ENCODE measurements at places on chromosomes 1 and 21. TPM values are rescaled to one million over a fixed set of nuclear protein-coding genes. Genes with fewer than 3 reads are reported as not detected.

Gene SH3D21
- 2.0 TPM for total RNA-seq

Gene SLC19A1
- total RNA-seq, result 2.8 TPM

Gene AIRE
- not detected for total RNA-seq

Gene OBSCN
- total RNA-seq, result 15.3 TPM

Gene TPRG1L
- total RNA-seq, result 55.3 TPM

Gene FCRLA
- total RNA-seq, result not detected

Gene GREM2
- 2.7 TPM for total RNA-seq

Gene KCNA3
- 0.80 TPM for total RNA-seq

GRCh38 chr21:45067462-45068285 is 6.7 kb upstream of the ADARB1 start:
- no peak for DNase-seq
- no peaks in the 10 kb centered on the region for H3K27me3 ChIP-seq
- H3K36me3 ChIP-seq, result no peaks in the 10 kb centered on the region
- H3K4me1 ChIP-seq, result peaks cover 24% of the 10 kb centered on the region

GRCh38 chr1:182754543-182755314 is 34.8 kb upstream of the NPL start:
- H3K4me1 ChIP-seq, result no peaks in the 10 kb centered on the region
- no peaks in the 10 kb centered on the region for H3K27me3 ChIP-seq
- DNase-seq, result no peak
- no peak overlapping the region for H3K4me3 ChIP-seq

GRCh38 chr1:33500547-33500946 is 28.1 kb downstream of the ZSCAN20 start:
- no peaks in the 10 kb centered on the region for H3K4me1 ChIP-seq
- H3K36me3 ChIP-seq, result peaks cover 11% of the 10 kb centered on the region
- no peak for DNase-seq
- H3K27ac ChIP-seq, result no peak overlapping the region
- H3K27me3 ChIP-seq, result no peaks in the 10 kb centered on the region
- no peak overlapping the region for H3K4me3 ChIP-seq

- DNase-seq, result no peak
- no peak overlapping the region for H3K4me3 ChIP-seq
- H3K27me3 ChIP-seq, result peaks cover 15% of the 10 kb centered on the region
- H3K27ac ChIP-seq, result no peak overlapping the region
- no peaks in the 10 kb centered on the region for H3K36me3 ChIP-seq
- H3K4me1 ChIP-seq, result peaks cover 8% of the 10 kb centered on the region
Observed at GRCh38 chr1:27931759-27932158, 3.0 kb upstream of the SMPDL3B start.

DNA sequence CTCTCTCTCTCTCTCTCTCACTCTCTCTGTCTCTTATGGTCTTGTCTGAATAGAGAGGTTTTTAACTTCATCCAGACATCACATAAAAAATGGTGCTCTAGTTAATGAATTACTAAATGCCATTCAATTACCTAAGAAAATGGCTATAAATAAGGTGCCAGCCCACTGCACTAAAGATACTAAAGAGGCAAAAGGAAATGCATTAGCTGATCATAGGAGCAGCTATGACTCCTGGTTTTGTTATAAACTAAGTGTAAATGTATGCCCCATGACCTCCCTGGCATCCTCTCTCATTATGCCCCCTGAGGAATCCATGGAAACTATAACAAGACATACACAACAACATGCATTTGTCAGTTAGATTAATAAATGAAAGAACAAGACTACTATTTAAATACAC is 57.5 kb upstream of the PDC start:
- no peaks in the 10 kb centered on the region for H3K27me3 ChIP-seq
- H3K4me1 ChIP-seq, result no peaks in the 10 kb centered on the region
- DNase-seq, result no peak
- no peaks in the 10 kb centered on the region for H3K36me3 ChIP-seq

DNA sequence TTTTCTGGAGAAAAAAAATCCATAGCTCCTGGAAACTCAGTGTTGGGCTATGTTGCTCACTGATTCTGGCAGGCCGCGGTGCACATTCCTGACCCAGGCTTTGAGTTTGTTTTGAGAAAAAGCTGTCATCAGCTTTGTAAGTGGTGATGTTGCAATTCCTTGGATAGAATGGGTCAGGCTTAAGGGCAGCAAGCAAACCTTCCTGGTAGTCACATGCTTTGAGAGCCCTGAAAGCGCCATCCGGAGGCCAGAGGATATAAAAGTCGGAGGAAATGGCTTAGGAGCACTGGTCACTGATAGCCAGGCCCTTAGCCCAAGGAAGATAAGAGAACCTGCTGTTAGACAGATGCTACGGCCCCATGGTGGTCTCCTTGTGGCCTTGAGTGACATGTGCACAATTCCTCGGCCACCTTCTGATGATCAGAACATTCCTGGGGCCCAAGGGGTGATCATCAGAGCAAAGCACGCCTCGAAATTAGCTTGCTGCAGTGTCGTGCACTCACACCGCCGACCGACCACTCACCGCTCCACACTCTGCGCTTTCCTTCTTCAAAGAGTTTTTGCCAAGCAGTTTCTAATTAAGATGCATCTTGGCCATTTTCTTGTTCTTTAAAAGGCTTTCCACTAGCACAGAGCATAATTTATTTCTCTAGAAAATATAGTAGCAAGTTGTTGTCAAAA is 78.6 kb downstream of the MAN1C1 start:
- DNase-seq, result peak; percentile 95
- no peaks in the 10 kb centered on the region for H3K27me3 ChIP-seq
- H3K4me1 ChIP-seq, result peaks cover 72% of the 10 kb centered on the region
- H3K36me3 ChIP-seq, result no peaks in the 10 kb centered on the region
- H3K27ac ChIP-seq, result peak overlapping the region; percentile 90

GRCh38 chr1:175174309-175175102 is 18.1 kb downstream of the KIAA0040 start:
- H3K27ac ChIP-seq, result no peak overlapping the region
- H3K27me3 ChIP-seq, result no peaks in the 10 kb centered on the region
- peaks cover 23% of the 10 kb centered on the region for H3K4me1 ChIP-seq
- no peak overlapping the region for H3K4me3 ChIP-seq

GRCh38 chr1:185681034-185681633 is 53.1 kb upstream of the HMCN1 start:
- no peaks in the 10 kb centered on the region for H3K4me1 ChIP-seq
- no peaks in the 10 kb centered on the region for H3K36me3 ChIP-seq
- H3K27ac ChIP-seq, result no peak overlapping the region
- no peak for DNase-seq

- H3K4me1 ChIP-seq, result no peaks in the 10 kb centered on the region
- H3K27ac ChIP-seq, result no peak overlapping the region
- H3K27me3 ChIP-seq, result no peaks in the 10 kb centered on the region
- no peak for DNase-seq
- H3K4me3 ChIP-seq, result no peak overlapping the region
Observed at GRCh38 chr1:27704958-27705357, 20.8 kb upstream of the FAM76A start.

GRCh38 chr1:31689854-31690253 is 14.0 kb downstream of the COL16A1 start:
- peaks cover 16% of the 10 kb centered on the region for H3K4me1 ChIP-seq
- DNase-seq, result no peak
- H3K27ac ChIP-seq, result no peak overlapping the region
- H3K27me3 ChIP-seq, result no peaks in the 10 kb centered on the region

DNA sequence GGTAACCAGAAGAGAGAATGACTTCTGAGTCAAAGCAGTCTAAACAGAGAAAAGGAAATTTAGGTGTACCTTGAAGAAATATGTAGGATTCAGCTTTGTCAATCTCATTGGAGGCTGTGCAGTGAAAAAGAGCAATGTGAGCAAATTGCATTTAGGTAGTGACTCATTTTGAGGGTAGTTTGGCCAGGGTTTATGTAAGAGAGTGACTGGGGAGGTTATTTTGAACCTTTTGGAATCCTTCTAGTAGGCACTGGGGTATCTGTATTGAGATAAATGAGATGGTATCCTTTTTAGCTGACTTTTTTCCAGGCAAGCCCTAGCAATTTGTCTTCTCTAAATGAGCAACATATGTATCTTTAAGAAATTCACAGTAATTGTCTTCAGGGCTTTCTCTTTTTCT is 95.9 kb downstream of the DISP1 start:
- H3K4me1 ChIP-seq, result no peaks in the 10 kb centered on the region
- no peaks in the 10 kb centered on the region for H3K36me3 ChIP-seq
- DNase-seq, result no peak

- no peak overlapping the region for H3K4me3 ChIP-seq
- DNase-seq, result no peak
- no peaks in the 10 kb centered on the region for H3K36me3 ChIP-seq
- H3K4me1 ChIP-seq, result no peaks in the 10 kb centered on the region
- no peaks in the 10 kb centered on the region for H3K27me3 ChIP-seq
Observed at GRCh38 chr1:110494522-110495406, 24.2 kb downstream of the KCNA10 start.

- H3K36me3 ChIP-seq, result no peaks in the 10 kb centered on the region
- H3K4me1 ChIP-seq, result no peaks in the 10 kb centered on the region
- no peaks in the 10 kb centered on the region for H3K27me3 ChIP-seq
- H3K27ac ChIP-seq, result peak overlapping the region; percentile 48
- no peak overlapping the region for H3K4me3 ChIP-seq
- DNase-seq, result no peak
Observed at GRCh38 chr21:35428937-35429336, 379.8 kb upstream of the RUNX1 start.

GRCh38 chr1:91273875-91274274 is 130.8 kb downstream of the HFM1 start:
- H3K4me3 ChIP-seq, result no peak overlapping the region
- no peaks in the 10 kb centered on the region for H3K4me1 ChIP-seq
- H3K27ac ChIP-seq, result no peak overlapping the region
- DNase-seq, result no peak
- H3K27me3 ChIP-seq, result no peaks in the 10 kb centered on the region

- H3K4me1 ChIP-seq, result no peaks in the 10 kb centered on the region
- H3K36me3 ChIP-seq, result no peaks in the 10 kb centered on the region
- H3K27me3 ChIP-seq, result peaks cover 25% of the 10 kb centered on the region
Observed at GRCh38 chr1:157269656-157270375, 131.6 kb upstream of the ETV3 start.

DNA sequence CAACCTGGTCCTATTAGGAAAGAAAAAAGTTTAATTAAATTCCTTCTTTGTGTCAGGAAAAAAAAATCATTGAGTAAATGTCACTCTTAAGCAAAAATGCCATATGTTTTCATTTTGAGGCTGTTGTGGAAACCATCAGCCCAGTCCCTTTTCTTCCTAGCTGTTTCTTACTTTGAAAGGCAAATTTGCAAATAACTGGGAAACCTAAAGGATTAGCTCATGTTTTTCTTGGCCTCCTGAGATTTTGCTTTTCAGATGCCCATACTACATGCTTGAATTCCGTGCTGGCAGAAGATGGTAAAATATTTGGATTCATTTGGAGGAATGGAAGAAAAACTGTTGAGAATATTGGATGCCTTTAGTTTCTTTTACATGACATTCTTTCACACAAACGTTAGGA is 182.1 kb upstream of the ADAMTS5 start:
- no peak for DNase-seq
- H3K27me3 ChIP-seq, result no peaks in the 10 kb centered on the region
- no peak overlapping the region for H3K4me3 ChIP-seq

DNA sequence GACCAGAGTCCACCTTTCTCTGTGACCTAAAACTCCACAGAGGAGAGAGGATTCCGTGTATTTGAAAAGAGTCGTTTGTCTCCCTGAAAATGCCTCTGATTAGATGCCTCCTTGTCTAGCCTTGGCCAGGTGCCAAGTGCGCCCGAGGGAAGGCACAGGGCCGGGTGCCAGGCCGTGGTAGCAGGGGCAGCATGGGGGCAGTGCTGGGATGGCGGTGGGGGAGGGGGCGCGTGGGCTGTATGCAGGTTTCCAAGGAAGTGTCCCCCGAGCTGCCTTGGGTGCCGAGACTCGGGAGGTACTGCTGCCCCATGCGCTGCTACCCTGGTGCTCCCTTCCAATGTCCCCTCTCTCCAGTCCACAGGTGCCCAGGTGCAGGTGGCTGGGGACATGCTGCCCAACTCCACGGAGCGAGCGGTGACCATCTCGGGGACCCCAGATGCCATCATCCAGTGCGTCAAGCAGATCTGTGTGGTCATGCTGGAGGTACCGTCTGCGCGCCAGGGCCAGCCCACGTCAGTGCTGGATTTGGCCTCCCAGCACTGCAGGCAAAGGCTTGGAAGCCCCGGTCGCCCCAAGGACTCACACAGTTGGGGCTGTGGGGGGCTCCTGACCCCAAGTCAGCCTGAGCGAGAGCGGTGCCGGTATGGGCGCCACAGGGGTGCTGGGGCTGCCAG is 70.9 kb upstream of the COL6A1 start:
- H3K27me3 ChIP-seq, result peaks cover 7% of the 10 kb centered on the region
- no peak overlapping the region for H3K4me3 ChIP-seq
- H3K27ac ChIP-seq, result no peak overlapping the region
- peaks cover 18% of the 10 kb centered on the region for H3K4me1 ChIP-seq
- no peaks in the 10 kb centered on the region for H3K36me3 ChIP-seq
- DNase-seq, result no peak

GRCh38 chr21:45029298-45029947 is 45.0 kb upstream of the ADARB1 start:
- no peak for DNase-seq
- no peak overlapping the region for H3K4me3 ChIP-seq
- H3K4me1 ChIP-seq, result peaks cover 56% of the 10 kb centered on the region
- no peaks in the 10 kb centered on the region for H3K36me3 ChIP-seq
- no peaks in the 10 kb centered on the region for H3K27me3 ChIP-seq

- H3K36me3 ChIP-seq, result no peaks in the 10 kb centered on the region
- no peak for DNase-seq
- H3K27me3 ChIP-seq, result no peaks in the 10 kb centered on the region
- H3K4me1 ChIP-seq, result peaks cover 60% of the 10 kb centered on the region
Observed at GRCh38 chr1:67717876-67718275, 32.9 kb downstream of the GADD45A start.

GRCh38 chr1:7460807-7461206 is 310.3 kb upstream of the VAMP3 start:
- no peaks in the 10 kb centered on the region for H3K27me3 ChIP-seq
- H3K27ac ChIP-seq, result no peak overlapping the region
- H3K36me3 ChIP-seq, result no peaks in the 10 kb centered on the region
- DNase-seq, result no peak

Data from esophagus muscularis mucosa (tissue), 4 donors.